NCI-H2107 (cell line): ENCODE measurements at places on chromosomes 12 and 14.

- DNase-seq = no peak
Observed at GRCh38 chr12:48857278-48857994, 5.5 kb upstream of the DDX23 start.

DNA sequence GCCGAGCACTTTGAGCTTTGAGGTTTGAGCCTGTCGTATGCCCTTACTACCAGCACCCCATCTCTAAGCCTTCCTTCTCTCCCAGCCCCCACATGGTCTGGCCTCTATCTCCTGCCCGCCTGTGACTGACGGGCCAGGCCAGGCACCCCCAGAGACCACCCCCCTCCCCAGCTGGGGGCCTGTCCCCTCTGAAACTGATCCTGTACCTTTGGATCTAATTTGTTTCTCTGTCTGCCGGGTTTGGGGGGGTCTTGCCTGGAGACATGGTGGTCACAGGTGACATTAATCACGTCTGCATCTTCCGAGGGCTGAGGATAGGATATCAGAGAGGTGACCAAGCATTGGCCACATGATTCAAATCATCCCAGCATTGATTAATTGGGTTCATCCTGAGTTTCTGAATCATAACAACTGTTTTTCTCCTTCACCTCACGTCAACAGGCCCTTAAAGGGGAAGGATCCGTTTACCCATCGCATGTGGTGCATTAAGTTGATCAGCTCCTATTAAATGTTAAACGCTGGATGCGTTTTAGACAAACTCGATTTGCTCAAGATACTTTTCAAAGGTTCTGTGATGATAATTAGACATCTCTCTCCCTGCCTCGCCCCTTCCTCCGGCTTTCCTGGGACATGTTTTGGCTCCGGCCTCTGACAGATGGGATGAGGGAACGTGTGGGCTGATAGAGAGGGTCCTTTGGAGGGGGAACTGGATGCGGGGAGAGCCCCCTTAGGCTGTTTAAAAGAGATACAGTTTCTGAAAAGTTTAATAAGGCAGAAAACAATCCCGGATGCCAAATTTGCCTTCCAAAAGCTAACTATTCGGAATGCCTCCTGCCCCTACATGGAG, 63.3 kb upstream of the TBX3 start:
- no peak for DNase-seq

GRCh38 chr12:109702111-109702841, 11.3 kb upstream of the FAM222A start:
- no peak for DNase-seq

GRCh38 chr12:24111616-24112015, 162.1 kb upstream of the SOX5 start:
- no peak for DNase-seq

DNA sequence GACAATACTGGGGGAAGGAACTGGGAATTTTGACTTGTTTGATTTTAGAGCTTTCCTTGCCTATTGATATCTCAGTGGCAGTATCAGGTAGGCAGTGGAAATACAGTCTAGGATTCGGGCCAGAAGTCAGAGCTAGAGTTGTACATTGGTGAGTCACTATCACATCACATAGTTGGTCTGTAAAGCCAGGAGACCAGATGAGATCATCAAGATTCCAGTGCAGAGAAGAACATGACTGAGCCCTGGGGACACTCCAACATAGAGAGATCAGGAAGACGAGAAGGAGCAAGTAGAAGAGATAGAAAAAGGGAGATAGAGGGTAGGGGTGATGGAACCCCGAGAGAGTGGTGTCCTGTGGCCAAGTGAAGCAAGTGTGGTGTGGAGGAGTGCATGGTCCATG, 46.6 kb upstream of the NR1H4 start:
- no peak for DNase-seq

- DNase-seq = no peak
Observed at GRCh38 chr14:33842299-33842698, 108.6 kb downstream of the EGLN3 start.

DNA sequence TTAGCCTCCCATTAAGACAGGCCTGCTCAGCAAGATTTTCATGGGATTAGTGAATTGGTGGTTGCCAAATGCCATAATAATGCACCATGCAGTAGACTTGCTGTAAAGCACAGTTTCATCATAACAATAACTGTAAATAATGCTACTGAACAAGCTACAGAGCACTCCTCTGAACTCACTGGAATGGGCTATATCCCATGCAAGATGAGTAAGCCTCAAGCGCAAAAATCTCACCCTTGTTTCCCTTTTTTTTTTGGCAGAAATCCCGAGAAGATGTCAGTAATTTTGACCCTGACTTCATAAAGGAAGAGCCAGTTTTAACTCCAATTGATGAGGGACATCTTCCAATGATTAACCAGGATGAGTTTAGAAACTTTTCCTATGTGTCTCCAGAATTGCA, 145.9 kb upstream of the HIF1A start:
- no peak for DNase-seq

- DNase-seq = no peak
Observed at GRCh38 chr14:92366237-92366636, 43.3 kb downstream of the SLC24A4 start.

DNA sequence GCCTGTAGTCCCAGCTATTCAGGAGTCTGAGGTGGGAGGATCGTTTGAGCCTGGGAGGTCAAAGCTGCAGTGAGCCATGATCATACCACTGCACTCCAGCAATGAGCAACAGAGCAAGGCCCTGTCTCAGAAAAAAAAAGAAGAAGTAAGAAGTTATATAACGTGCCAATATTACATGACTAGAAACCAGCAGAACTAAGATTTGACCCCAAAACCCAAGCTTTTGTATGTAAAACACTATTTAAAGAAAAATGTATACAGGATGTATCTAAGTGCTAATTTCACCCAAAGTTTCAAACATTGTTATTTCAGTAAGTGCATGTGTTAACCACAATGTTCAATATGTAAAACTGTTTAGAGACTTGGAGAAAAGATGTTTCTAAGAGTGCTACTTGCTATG, 94.7 kb downstream of the SLC5A8 start:
- no peak for DNase-seq

DNA sequence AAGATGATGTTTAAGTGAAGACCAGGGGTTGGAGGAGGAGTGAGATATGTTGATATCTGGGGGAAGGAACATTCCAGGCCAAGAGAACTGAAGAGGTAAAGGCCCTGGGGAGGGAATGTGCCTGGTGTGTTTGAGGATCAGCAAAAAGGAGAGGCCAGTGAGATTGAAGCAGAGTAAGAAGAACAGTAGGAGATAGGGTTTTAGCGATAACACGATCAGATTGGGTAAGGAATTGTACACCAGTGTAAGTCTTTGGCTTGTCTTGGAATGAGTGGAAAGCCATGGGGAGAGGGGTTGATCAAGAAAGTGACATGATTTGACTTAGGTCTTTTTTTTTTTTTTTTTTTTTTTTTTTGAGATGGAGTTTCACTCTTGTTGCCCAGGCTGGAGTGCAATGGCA, 4.8 kb downstream of the TROAP start:
- DNase-seq = no peak

DNA sequence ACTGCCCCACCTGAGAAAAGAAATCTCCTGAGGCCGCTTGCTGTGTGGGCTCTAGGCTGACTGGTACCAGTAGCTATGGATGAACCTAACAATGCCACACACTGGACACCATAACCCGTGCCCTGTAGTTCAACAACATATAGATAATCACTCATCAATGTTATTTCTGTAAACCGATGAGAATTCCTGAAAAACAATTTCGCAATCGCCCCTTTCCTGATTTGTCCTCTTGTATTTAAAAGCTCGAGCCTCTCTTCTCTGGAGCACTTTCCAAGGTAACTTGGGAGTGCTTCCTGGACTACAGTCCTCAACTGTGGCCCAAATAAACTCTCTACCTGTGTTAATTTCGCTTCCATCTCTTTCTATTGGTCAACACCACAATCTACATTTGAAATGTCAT, 26.1 kb upstream of the PPP2R5C start:
- no peak for DNase-seq

DNA sequence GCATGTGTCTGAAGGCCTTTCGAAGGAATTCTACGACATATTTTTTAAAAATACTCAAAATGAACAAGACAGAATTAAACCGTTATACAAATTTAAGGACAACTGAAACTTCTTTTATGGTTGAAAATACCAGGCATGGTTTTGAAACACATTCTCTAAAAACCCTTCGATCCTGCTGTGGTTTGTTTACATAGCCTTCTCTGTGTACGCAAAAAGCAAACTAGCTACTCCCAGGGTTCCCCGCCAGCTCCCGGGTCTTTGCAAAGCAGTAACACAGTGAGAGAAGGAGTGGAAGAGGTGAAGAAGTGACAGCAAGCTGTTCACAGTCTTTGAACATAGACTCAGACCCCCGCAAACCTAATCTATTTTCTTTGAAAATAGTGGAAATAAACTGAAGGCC, 2.2 kb upstream of the TC2N start:
- DNase-seq = no peak

DNA sequence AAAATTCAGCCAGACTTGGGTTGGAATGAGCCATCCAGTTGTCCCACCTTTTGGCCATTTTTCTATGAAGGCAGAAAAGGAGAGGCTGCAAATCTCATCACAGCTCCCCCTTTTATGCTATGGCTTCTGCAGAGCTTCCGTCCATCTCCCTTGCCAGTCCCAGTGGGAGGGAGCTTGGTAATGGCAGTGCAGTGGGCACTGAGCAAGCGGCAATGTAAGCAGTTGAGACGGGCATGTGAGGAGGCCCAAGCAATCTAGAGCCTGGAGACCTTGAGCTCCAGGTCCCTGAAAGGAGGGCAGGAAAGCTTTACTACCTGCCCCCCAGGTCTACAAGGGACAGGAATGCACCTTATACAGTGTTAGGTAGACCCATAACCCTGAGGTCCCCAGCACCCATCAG, 73.1 kb downstream of the CRACR2A start:
- no peak for DNase-seq

GRCh38 chr14:24178399-24179178, 6.7 kb downstream of the REC8 start:
- DNase-seq = no peak

DNA sequence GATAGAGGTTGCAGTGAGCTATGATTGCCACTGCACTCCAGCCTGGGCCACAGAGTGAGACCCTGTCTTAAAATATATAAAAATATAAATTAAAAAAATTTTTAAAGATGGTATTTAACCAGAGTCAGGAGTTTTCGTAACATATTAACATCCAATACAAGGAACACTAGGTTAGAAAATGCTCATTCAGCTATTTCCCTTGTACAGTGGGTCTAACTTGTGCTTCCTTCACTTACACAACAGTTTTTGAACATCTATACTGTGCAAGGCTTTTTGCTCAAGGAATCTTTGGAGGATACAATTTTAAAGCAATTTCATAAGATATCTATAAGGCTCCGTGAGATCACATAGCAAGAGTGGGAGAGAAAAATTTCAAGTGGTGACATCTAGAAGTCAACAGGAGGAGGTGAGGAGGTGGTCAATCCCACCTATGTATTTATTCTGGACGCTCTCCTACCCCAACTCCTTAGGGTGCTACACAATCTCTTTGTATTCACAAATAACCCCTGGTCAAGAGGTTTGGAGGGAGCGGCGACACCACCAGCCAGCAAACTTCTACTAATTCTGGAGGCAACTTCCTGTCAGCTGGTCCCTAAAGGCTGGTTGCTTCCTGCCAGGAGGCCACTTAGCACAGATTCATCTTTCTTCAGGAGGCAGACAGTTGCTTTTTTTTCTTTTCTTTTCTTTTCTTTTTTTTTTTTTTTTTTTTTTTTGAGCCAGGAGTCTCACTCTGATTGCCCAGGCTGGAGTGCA, 22.2 kb downstream of the DUSP16 start:
- no peak for DNase-seq

- DNase-seq = no peak
Observed at GRCh38 chr14:68784226-68784910, 8.5 kb downstream of the ZFP36L1 start.

DNA sequence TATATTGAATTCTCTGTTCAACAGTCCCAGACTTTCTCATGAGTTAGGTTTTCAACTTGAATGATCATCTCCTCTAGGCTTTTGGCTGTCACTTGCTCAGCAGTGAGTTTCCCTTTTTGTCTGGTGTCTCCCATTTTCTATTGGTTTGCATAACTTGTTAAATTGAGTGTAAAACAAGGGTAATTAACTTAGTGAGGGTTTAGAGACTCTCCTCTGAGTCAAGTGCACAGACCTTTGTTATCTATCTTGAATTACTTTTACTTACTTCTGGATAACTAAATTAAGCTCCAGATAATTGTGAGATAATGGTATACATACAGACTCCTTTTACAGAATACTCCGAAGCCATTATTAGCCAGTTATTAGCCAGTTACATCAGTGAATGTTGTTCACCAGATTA, 22.0 kb downstream of the MLXIP start:
- DNase-seq = no peak

DNA sequence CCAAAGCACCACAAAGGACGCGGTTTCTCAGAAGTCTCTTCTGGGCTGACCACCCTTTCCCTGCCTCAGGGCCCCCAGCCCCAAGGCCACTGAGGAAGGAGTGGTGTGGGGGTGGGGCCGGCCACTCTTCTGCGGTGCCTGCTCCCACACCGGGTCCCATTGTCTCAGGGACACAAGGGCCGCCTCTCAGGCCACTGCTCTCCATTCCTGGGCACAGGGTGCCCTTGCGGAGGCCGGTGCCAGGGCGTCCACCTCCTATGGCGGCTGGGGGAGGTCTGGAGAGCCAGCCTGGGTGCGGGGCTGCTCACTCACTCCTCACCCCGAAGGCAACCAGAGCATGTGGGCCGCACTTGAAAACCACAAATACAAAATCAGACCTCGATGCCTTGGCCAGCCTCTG, 44.1 kb downstream of the PRIMA1 start:
- no peak for DNase-seq

DNA sequence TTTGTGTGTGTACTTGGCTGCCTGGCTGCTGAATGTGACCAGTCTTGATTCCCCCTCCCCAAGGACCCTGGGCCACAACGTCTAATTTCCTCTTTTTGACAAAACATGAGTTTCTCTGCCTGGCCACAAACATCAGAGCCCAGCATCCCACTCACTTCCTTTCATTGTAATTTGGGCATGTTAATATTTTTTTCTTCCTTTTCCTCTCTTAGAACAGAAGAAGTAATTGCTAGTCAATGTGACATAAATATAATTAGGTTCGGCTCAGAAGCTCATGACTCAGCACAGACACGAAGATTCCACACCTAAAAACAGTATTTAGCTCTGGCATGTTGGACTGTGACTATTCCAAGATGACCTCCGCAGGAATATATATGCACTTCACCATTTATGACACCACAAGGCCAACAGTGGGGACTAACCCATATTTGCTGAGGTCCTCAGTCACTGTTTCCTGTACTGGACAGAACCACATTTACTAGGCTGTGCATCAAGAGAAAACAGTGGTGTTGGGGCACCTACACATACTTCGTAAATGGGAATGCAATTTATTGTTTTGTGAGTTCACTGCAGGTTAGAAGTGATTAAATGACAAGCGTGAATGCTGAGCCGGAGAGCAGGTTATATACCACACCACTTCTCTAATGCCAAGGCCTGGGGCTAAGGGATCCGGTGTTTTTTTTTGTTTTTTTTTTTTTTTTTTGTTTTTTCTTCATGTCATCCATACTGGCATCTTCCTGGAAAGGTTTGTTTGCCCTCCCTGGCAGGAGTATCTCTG, 4.2 kb downstream of the GSG1 start:
- DNase-seq = no peak
